ENCODE measurements at places on chromosomes 11 and 22.

GRCh38 chr11:93166194-93166593 is 31.6 kb downstream of the SLC36A4 start:
- DNase-seq, result no peak

DNA sequence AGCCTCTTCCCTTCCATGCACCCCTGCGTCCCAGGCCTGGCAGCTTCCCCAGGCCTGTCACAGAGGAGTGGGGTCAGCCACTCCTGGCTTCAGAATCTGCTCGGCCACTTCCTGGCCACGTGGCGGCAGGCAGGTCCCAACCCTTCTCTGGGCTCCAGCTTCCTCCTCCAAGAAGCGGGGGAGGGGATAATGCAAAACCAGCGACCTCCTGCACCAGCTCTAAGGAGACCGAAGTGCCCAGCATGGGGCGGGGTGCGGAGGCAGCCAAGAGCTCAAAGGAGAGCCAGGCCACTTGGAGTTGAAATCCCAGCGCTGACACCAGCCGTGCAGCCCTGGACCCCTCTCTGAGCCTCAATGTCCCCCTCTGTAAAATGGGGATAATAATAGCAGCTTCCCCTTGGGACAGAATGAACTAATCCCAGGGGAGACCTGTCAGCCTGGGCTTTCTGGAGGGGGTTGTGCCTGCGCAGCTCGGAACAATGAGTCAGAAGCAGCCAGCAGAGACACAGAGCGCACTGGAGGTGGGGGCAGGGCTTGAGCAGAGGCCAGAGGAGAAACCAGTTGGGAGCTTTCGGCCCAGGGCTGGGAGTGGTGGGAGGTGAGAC is 22.8 kb upstream of the PICK1 start:
- no peak for DNase-seq

- DNase-seq, result no peak
Observed at GRCh38 chr11:78110351-78110750, 29.1 kb downstream of the ALG8 start.

GRCh38 chr11:111735262-111736116 is 30.7 kb downstream of the PPP2R1B start:
- DNase-seq, result no peak

GRCh38 chr11:15114501-15115475 is at the start of gene INSC:
Gene INSC (plus strand): TSS chr11:15114923. CDS start chr11:15149175, 34,252 bp downstream.
- DNase-seq, result no peak

GRCh38 chr11:30821438-30821965 is 235.3 kb upstream of the MPPED2 start:
- no peak for DNase-seq

DNA sequence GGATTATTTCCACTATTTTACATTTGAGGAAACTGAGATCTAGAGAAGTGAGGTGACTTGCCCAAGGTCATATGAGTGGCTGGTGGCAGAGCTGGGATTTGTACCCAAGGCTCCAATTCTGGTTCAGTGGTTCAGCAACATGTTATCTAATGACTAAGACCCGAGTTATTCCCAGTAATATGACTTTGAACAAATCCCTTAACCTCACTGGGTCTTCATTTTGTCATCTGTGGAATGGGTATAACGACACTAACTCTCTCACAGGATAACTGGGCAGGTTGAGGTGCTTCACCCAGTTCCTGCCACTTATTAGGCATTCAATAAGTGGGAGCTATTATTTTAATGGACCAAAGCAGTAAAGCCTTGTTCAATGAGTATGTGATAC is 489 bp upstream of the OR2AT4 start:
- DNase-seq, result no peak

DNA sequence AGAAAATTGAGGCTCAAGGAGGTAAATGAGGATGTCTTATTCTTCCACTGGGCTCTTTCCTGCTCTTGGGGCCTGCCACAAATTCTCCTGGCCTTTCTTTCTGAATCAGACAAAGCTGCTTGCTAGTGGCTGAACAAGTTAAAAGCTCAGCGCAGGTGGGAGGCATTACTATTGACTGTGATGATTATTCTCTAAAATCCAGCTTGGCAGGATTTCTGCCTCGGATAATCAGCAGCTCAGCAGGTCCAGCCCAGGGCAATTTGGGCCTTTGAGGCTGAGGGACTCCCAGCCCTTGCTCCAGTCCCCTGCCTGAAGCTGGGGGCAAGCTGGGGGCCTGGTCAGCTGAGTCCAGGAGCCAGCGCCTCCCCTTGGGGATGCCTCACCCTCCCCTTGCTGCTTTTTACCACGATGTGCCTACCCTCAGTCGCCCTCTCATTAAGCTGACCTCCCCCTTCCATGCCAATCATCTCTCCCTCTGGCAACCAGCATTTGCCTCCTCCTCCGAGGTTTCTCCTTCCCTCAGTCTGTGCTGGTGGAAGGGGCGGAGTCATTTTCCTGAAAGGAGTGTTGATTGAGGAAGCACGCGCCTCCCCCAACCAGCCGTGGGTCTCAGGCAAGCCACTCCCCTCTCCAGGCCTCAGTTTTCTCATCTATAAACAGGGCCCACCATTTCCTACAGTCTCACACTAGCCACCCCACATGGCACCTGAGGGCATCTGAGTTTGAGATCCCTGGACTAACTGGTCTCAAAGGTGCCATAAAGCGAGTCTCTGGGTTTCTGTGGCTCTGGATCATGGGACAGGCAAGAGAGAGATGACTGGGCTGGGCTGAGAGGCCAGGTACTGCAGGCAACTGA is 60.6 kb upstream of the PRDM11 start:
- DNase-seq, result no peak

DNA sequence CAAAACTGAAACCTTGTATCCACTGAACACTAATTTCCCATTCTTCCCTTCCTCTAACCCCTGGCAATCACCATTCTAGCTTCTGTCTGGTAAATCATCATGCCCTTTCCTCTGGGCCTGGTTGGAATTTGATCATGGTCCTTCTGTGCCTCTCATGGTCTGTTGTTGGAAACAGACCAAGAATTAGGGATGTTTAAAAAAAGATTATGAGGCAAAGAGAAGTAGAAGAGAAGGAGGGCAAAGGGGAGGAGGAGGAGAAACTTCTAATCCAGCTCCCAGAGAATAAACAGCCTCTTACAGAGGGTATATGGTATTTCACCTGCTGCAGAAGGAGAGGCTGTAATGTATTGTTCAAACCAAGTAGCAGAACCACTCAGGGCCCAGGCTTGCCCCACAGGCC is 10.6 kb downstream of the BCO2 start:
- no peak for DNase-seq

DNA sequence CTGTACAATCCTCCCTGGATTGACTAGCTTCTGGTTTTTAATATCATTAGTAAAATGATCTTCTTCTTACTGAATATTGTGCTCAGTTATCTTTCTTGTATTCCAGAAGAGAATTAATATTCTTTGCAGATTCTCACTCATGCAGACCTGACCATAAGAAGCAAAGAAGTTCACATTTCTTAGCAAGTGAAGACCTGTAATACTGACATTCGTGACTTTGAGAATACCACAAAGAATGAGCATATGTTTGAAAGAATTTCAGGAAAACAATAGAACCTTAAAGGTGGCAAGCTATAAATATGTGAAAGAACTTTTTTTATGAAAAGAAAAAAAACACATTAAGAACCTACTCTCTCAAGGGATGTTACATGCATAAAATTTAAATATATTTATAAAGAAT is 371.6 kb downstream of the JRKL start:
- no peak for DNase-seq
